NCI-H146 (cell line): ENCODE measurements at places on chromosomes 13 and 19.

- no peak for DNase-seq
Observed at GRCh38 chr13:110811771-110812120, 98.2 kb downstream of the ING1 start.

- DNase-seq, result no peak
Observed at GRCh38 chr19:5956728-5957127, 21.2 kb downstream of the RANBP3 start.

DNA sequence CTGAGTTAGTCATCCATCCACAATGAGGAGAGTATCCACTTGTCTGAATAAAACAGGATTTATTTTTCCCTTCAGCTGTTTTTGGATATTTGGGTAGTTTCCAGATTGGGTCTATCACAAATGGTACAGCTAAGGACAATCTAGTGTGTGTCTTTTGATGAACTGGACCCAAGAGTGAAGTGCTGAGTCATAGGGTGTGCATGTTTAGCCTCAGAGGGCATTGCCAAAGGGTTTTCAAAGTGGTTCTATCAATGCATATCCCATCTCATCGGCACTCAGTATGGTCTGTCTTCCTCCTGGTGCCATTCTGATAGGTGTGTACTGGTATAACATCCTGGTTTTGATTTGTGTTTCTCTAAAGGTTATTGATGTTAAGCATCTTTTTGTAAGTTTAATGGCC is 62.3 kb downstream of the GSX1 start:
- DNase-seq, result no peak

DNA sequence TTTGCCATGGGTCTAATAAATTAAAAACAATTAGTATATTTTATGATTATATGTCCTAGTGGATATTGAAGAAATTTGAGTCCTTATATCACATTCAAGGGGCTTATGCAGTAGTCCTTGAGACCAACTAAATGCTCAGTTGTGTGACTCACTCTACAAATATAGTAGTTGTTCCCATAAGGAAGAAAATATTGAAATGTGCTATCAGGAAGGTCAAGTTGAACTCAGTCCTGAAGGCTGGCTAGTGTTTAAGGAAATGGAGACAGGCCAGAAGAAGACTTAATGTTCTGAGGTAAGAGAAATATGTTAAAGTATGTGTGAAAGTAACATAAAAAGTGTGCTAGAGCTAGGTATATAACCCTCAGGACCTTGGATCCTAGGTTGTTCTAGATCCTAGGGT is 766.1 kb upstream of the GPC6 start:
- no peak for DNase-seq

GRCh38 chr19:51632126-51632525 is 1.9 kb upstream of the SIGLEC5 start:
- DNase-seq, result no peak

DNA sequence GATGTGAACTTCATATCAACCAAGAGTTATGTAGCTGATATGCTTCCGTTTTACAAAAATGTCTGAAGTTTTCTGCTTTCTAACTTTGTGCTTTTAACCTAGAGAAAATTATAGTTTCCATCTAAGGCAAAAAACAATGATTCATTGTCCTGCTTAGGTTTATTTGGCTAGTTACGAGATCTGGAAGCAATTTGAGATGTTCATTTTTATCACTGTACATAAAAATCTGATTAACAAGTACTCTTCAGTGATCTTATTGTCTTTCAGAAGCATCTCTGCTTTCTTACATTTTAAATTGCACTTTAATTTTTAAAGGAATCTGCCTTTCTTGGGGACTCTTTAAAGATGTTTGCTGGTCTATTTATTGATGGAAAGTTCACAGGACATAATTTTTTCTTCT is 188.1 kb downstream of the RFC3 start:
- DNase-seq, result no peak

DNA sequence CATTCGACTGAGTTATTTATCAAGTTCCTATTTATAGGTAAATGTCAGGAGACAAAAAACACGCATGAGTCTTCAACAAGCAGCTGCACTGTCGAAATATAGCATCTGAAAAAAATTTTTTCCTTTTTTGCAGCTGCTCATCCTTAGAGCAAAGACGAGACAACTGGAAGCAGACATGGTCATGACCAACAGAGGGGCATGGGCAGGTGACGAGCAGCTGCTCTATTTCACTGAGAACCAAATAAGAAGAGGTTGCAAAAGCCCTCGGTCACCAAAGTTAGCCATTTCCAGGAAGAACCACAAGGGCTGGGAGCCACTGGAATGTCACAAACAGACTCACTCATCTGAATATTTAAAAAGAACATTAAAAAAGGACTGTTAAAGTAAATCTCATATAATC is 22.2 kb downstream of the SOHLH2 start:
- DNase-seq, result peak; percentile 87

DNA sequence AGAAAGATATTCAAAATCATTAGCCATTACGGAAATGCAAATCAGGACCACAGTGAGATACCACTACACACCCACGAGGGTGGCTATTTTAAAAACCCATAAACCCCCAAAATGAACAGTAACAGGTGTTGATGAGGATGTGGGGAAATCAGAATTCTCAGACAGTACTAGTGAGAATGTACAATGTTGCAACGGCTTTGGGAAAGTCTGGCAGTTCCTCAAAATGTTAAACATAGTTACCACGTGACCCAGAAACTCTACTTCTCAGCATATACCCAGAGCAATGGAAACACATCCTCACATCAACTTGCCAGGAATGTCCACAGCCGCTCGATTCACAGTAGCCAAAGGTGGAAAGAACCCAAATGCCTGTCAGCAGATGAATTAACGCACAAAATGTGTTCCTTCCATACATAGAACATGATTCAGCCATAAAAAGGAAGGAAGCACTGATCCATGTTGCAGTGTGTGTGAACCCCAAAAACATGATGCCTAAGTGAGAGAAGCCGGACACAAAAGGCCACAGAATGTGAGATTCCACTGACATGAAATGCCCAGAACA is 7.0 kb downstream of the PLVAP start:
- no peak for DNase-seq

DNA sequence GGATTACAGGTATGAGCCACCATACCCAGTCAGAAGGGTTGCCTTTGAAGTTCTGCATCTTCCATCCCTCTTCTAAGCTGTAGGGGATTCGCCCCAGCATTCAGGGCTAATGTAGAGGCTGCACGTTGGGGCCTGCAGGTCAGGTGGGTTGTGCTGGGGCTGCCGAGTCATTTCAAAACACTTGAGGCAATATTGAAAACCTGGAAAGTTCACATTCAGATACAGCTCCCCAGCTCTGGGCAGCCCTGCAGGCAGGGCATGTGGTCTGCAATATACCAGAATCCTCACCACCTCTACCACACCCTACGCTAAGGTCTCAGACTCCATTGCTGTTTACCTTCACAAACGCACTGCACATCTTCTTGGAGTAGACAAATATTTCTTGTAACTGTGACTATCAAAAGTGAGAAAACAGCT is 24.6 kb downstream of the CCNE1 start:
- no peak for DNase-seq

DNA sequence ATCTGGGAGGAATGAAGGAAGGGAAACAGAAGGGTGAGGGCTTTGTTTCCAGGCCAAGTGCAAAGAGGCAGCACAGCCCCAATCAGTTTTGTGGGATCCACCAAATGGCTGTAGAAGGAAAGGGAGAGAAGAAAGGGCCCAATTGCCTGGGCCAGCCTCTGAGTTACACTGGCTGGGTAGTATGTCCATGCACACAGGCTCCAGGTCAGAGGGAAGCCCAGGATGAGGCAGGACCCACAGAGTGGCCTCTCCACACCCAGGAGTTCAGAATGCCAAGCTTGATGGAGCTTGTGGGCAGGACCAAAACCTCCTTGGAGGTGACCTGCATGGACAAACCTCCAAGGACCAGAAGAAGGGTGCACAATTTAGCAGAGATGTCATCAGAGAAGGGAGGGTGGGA is 178.2 kb upstream of the TSHZ3 start:
- DNase-seq, result no peak

- DNase-seq, result no peak
Observed at GRCh38 chr13:59883885-59884284, 279.8 kb downstream of the DIAPH3 start.

- peak; percentile 16 for DNase-seq
Observed at GRCh38 chr13:93080587-93080986, 146.0 kb upstream of the GPC6 start.

DNA sequence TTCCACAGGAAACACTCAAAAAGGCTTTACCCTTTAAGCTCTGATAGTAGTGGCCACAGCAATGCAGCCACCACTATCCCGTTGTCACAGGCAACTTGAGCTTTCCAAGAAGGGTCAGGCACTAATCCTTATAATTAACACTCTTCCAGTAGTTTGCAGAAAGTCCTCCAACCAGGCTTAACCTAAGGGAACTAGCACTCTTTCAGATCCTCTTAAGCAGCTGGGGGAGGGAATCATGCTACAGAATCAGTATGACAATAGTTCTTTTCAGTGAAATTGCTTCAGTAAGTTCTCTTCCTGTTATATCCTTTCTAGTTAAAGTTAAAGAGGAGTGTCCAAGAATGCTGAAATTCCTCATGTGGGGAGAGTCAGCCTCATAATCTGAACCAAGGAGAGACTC is 82.2 kb downstream of the TNFSF11 start:
- DNase-seq, result peak; percentile 7

DNA sequence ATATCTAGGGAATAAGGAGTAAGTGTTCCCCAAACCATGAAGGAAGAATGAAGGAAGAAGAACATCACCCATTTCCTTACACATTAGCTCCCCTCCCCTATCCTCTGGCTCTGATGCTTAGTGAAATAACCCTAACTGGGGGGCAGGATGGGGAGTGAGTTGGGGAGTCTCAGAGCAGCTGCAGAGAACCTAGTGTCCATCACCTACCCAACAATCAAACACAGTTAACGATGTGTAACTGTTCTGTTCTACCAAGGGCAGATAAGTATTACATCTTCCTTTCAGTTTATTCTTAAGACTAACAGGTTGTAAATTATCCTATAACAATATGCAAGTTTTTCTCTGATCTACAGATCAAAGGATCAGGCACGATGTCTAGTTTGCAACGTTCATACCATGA is 12.8 kb downstream of the ELF1 start:
- no peak for DNase-seq

DNA sequence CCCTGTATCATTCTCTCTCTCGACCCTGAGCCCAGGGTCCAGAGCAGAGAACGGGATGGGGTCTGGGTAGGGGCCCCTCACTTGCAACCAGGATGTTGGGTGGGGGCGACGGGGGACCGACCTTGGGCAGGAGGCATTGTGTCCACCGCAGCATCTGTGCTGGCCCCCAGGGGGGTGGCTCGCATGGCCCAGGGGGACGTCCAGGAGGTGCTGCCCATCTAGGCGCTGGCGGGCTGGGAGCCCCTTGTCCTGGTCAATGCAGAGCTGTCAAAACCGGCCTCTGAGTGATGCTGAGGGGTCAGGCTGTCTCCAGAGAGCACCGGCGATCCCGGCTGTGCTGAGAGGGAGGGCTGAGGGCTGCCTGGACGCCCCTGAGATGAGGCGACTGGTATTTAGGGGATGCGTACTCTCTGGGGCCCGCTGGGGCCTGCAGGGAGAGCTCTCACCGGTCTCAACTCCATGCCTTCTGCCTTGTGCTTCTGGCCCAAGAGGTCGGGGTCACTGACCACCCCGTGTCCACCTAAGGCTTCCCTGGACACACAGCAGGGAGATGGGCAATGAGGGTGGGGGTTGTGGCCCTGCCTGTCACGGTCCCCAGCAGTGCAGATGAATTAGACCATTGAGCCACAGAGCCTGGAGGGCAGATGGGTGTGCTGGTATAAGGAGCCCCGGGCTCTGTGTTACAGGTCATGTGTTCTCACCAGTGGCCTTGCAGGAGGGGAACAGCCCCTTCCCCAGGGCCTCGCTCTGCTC is 8.6 kb downstream of the RPS9 start:
- no peak for DNase-seq

- DNase-seq, result peak; percentile 54
Observed at GRCh38 chr19:18340190-18340989, at the start of gene PGPEP1. Gene PGPEP1 (plus strand): TSS chr19:18340598. CDS start chr19:18340682, 84 bp downstream.

DNA sequence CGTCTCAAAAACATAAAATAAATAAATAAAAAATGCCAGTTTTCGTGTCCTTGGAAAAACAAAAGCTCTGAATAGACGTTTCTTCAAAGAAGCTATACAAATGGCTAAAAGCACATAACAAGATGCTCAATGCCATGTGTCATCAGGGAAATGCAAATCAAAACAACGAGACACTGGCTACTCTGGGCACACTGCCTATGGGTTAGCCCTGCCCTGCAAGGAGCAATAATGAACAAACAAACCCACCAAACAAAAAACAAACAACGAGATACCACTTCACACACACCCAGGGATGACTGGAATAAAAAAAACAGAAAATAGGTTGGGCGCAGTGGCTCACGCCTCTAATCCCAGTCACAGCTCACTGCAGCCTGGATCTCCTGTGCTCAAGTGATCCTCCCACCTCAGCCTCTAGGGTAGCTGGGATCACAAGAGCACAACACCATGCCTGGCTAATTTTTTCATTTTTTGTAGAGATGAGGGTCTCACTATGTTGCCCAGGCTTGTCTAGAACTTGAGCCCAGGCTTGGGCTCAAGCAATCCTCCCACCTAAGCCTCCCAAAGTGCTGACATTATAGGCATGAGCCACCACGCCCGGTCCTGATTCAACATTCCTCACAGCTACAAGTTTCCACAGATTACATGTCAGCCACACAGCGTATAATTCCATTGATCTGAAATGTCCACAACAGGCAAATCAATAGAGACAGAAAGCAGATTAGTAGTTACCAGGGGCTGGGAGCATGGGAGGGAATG is 15.5 kb upstream of the ISYNA1 start:
- no peak for DNase-seq

DNA sequence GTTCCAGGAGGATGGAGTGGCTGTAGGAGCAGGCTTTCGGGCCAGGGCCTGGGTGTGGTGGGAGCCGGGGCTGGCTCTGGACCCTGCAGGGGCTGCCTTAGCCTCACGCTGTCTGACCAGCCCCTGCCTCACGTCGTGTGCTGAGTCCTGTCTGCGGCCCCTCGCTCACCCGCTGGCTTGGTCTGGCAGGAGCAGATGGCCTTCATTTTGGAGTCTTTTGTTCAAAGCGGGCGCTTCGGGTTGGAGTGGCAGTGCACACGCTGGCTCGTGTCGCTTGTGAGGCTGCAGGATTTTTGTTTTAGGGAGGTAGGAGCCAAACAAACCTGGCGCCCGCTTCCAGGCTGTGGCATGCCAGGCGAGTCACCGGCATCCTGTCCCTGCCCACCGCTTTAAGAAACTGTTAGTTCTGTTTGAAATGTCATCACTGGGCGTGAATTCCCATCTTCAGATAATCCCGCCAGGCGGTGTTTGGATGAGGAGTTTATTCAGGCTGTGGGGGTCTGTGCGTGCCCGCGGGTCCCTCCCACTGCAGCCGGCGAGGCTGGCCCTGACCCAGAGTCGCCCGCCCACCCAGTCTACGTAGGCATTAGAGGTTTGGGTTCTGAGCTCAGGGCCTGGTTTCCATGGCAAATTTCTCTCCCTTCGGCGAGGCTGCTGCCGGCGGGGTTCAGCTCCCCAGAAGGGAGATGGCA is 89.8 kb downstream of the KDM4B start:
- DNase-seq, result no peak

DNA sequence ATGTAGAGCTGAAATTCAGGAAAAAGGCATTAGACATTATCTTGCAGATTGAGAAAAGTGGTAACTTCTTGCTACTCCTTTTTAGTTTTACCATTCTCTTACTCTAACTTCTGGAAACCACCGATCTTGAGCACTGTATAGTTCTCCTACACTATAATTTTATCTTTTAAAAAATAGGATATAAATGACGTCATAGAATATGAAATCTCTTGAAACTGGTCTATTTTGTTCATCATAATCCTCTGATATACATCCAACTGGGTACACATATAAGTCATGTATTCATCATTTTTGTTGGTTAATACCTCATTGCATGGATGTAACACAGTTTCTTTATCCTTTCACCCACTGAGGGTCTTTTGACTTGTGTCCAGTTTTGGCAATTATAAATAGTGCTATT is 629.9 kb upstream of the PRR20A start:
- DNase-seq, result no peak

GRCh38 chr19:4609878-4610511 is 29.3 kb upstream of the TNFAIP8L1 start:
- peak; percentile 14 for DNase-seq
